ENCODE measurements at places on chromosomes 12 and 14.

GRCh38 chr14:78445275-78445674 lies 275.1 kb downstream of the NRXN3 start:
- no peak for DNase-seq

DNA sequence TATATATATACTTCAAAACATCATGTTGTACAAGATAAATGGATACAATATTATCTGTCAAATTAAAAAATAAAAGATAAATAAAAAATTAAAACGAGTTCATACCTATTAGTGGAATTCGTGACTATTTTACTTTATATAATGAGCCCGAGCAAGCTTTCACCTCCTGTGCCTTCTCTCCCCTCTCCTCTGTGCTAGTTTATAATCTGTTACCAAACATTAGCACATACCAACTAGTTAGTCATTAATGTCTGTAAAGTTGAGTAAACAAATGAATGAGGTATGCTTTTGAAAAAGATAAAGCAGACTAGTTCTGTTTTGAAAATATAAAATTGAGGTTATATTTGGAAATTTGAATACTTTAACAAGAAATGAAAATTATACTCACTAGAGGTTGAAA lies 84.0 kb downstream of the LRRC9 start:
- DNase-seq = no peak

DNA sequence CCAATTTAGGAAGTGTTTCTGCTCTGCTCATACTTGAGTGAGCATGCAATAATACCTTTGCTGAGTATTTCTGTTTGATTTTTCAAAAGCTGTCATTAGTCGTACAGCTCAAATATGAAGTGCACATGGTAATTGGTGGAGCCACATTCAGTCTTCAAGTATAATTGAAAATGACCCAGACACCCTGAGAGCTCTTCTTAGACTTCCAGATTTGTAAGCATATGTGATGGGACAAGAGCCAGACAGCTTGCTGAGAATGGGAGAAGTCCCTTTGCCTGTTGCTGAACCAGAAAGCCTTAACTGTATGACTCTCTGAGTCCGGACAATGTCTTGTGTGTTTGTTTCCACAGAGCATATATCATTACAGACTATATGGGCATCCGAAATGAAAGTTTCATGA lies 307.3 kb downstream of the TMEM117 start:
- no peak for DNase-seq

DNA sequence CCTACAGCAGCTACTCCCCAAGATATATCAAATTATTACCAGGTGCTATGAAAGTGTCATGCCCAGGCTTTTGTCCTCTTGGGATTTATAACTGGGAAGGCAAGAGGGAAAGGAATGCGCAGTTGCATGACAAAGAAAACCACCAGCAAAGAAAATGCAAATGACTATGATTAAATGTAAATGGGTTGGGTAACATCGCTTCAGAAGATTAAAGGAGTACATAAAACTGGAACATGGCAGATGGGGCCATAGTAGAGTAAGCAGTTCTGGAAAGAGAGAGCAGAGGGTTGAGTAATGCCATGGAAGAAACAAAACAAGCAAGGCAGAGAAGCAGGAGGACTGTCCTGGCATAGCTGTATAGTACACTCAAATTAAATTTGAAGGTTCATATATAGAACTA lies 493.1 kb downstream of the NOVA1 start:
- no peak for DNase-seq

- no peak for DNase-seq
These were observed 270.8 kb downstream of the BCL11B start for GRCh38 chr14:99001241-99001640.

DNA sequence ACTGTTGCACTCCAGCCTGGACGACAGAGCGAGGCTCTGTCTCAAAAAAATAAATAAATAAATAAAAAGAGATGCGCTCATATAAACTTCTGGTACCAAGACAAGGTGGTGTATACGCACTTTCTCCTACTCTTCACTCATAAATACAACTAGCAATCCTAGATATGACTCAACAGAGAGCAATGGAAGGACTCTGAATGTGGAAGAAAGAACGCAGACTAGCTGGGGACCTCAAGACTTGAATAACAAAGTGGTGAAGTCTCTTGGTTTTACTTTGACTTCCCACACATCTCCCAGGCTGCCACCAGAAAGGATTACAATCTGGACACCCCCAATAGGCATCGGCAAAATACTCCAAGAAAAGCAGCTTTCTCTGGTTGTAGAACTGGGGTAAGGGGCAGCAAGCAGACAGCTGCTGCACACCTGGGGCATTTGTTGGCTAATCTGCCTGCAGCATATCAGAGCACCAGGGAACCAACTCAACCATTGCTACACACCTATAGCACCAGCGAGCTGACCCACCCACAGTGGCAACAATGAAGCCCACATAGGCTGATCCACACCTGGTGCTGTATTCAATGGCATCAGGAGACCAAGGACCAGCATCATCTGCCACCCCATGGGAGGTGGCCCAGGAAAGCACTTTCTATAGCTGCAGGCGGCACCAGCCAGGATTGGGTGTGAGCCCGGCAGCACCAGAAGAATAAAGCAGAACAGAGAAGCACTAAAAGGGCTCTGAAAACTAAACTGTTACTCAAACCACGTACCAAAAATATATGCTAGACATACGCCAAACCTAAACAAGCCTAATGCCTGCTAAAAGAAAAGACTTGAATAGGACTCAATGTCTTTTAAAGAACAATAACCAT lies 1231.7 kb upstream of the TMEM132C start:
- no peak for DNase-seq

DNA sequence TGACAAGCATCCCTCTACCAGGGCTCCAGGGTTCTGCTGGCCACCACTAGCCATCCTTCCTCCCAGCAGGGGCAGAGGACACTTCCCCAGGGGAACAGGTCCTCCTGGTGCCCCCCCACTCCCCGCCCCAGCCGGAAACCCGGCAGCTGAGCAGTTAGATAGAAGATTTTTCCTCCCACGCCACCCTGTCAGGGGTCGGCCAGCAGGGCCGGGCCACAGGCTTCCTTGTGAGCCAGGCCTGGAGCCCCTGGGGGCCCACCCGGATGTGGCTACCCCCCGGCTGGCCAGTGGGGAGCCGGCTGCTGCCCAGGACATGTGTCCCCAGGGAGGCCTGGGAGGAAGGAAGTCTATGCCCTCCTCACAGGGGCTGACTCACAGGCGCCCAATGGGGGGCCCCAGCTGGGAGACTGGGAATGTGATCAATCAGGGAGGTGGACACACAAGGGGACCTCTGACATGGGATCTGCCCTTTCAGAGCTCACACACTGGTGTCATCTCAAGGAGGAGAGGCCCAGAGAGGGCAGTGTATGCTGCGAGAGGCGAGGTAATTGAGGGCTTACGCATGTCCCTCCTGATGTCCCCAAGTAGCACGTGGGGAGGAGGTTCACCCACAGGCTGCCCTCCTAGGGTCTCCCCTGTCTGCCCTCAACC lies 4.2 kb downstream of the SH2B3 start:
- peak; percentile 77 for DNase-seq

- DNase-seq = no peak
These were observed 176.2 kb upstream of the PWP1 start for GRCh38 chr12:107509421-107509820.

Data from HTR-8/SVneo (cell line).